Lower lobe of right lung (tissue), 2 donors: ENCODE measurements at places on chromosomes 5 and 9. TPM values are rescaled to one million over a fixed set of nuclear protein-coding genes. Genes with fewer than 3 reads are reported as not detected.

DNA sequence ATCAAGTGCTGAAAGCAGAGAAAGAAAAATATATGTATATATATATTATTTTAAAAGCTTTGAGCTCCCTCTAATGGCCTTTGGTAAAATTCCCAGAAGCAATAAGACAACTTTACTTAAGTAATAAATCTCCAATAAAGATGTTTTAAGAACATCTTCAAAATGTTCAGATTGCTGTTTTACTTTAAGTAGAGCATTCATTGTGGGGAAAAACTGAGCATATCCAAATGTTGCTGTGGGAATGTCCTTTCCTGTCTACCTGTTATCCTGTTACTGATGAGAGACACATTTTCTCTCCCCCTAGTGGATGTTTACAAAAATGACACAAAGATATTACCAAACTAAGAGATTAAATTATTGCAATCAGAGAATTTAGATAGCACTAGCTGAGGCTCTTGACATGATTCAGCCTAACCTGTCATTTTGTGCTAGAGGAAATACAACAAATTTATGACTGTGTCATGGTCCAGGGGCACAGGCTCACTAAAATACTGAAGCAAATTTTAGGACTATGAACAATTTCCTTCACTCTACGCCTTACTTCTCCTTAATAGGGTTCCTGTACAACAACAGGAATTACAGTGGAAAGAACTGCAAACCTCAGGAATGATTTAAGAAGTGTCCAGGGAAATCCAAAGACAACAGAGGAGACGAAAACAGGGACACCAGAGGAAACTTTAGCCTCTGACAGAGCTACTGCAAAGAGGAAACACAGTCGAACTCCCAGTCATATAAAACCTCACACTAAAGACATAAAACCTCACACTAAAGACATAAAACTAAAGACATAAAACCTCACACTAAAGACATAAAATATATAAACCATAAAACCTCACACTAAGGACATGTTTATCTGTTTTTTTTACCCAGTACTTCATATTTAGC lies 24.3 kb upstream of the PRRC1 start:
- no peak overlapping the region for H3K27ac ChIP-seq
- DNase-seq = no peak
- no peaks in the 10 kb centered on the region for H3K36me3 ChIP-seq
- H3K27me3 ChIP-seq = peaks cover 4% of the 10 kb centered on the region
- H3K4me3 ChIP-seq = no peak overlapping the region
- no peaks in the 10 kb centered on the region for H3K4me1 ChIP-seq

The ARRDC1 gene
- total RNA-seq = 71.0 TPM

GRCh38 chr9:35108946-35109575 lies 6.1 kb upstream of the STOML2 start:
- H3K27ac ChIP-seq = no peak overlapping the region
- H3K27me3 ChIP-seq = no peaks in the 10 kb centered on the region

The TRPM6 gene
- total RNA-seq = 0.44 TPM

- H3K36me3 ChIP-seq = no peaks in the 10 kb centered on the region
- H3K4me1 ChIP-seq = no peaks in the 10 kb centered on the region
- H3K27ac ChIP-seq = no peak overlapping the region
- H3K27me3 ChIP-seq = no peaks in the 10 kb centered on the region
- DNase-seq = no peak
Measured at GRCh38 chr9:104256031-104256695, 162.1 kb downstream of the SMC2 start.

DNA sequence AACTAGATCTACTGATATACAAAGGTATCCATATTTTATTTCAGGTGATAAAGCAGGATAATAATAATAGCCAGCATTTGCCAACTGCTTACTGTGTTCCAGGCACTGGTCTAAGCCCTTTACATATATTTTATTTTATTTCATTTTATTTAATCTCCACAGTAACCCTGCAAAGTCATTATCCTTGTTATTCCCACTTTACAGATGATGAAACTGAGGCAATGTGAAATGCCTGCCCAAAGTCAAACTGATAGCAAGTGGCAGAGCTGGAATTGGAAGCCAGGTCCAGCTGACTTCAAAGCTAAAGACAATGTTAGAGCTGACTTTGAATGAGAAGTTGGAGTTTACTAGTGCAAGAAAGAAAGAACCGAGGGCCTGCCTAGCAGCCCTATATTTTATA lies 24.8 kb downstream of the MORN5 start:
- H3K27ac ChIP-seq = no peak overlapping the region
- H3K36me3 ChIP-seq = no peaks in the 10 kb centered on the region
- no peak for DNase-seq

DNA sequence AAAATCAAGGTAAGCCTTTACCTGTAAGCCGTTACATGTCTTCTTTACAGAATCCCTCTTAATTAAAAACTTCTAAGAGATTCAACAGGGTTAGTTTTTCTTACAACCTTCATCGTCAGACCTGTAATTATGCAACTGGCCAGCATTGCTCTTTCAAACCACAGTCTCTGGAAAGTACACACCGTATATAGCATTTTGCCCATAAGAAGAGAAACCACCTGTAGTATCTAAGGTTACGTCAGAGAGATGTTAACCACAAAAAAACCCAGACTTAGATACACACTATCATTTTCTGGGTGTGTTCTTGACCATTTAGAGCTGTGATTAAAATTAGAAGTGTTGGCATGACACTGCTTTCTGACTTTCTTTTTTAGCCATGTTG lies 140.0 kb downstream of the MUSK start:
- H3K36me3 ChIP-seq = no peaks in the 10 kb centered on the region
- no peak for DNase-seq
- no peaks in the 10 kb centered on the region for H3K4me1 ChIP-seq
- H3K27ac ChIP-seq = no peak overlapping the region
- no peaks in the 10 kb centered on the region for H3K27me3 ChIP-seq

The TDRD7 gene
- total RNA-seq = 22.2 TPM

The GDA gene
- 0.30 TPM for total RNA-seq
